Naive thymus-derived CD8-positive, alpha-beta T cell (primary cell): ENCODE measurements at places on chromosomes 7 and 10.

- H3K36me3 ChIP-seq: peaks cover 12% of the 10 kb centered on the region
- H3K27me3 ChIP-seq: no peaks in the 10 kb centered on the region
Observed at GRCh38 chr10:30990351-30990750, 41.3 kb downstream of the ZNF438 start.

- no peak overlapping the region for H3K27ac ChIP-seq
- no peak for DNase-seq
- no peaks in the 10 kb centered on the region for H3K4me1 ChIP-seq
- H3K27me3 ChIP-seq: peaks cover under 1% of the 10 kb centered on the region
- no peak overlapping the region for H3K4me3 ChIP-seq
- H3K36me3 ChIP-seq: no peaks in the 10 kb centered on the region
Observed at GRCh38 chr10:109727436-109727835, 195.9 kb downstream of the XPNPEP1 start.

GRCh38 chr10:92574548-92575261, 812 bp upstream of the IDE start:
- H3K36me3 ChIP-seq: no peaks in the 10 kb centered on the region
- H3K4me1 ChIP-seq: peaks cover 34% of the 10 kb centered on the region

GRCh38 chr10:70660722-70661121, 11.6 kb upstream of the ADAMTS14 start:
- H3K27me3 ChIP-seq: peaks cover 3% of the 10 kb centered on the region
- no peak for DNase-seq
- no peak overlapping the region for H3K4me3 ChIP-seq
- H3K27ac ChIP-seq: no peak overlapping the region

DNA sequence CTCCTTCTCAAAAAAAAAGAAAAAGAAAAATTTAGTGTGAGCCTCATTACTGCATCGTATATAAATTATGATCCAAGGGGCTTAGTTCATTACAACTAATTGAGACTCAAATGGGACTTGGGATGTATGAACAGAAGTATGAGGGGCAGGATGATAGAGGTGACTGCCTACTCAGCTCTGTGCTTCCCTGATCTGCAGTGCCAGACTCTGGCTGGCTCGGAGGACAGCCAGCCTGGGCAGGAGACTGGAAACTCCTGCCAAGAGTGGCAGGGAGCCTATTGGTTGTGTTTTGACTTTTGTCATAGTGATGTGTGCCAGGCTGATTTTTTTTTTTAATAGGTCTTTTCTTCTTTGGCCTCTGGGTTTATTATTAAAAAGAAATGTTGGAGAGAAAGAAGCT, 73.8 kb upstream of the GTF2IRD1 start:
- no peaks in the 10 kb centered on the region for H3K4me1 ChIP-seq
- no peaks in the 10 kb centered on the region for H3K27me3 ChIP-seq
- DNase-seq: no peak
- no peaks in the 10 kb centered on the region for H3K36me3 ChIP-seq
- H3K27ac ChIP-seq: no peak overlapping the region

- H3K4me1 ChIP-seq: peaks cover 8% of the 10 kb centered on the region
- no peak overlapping the region for H3K4me3 ChIP-seq
- peaks cover 2% of the 10 kb centered on the region for H3K27me3 ChIP-seq
Observed at GRCh38 chr10:78934532-78934898, 134.3 kb upstream of the ZMIZ1 start.

DNA sequence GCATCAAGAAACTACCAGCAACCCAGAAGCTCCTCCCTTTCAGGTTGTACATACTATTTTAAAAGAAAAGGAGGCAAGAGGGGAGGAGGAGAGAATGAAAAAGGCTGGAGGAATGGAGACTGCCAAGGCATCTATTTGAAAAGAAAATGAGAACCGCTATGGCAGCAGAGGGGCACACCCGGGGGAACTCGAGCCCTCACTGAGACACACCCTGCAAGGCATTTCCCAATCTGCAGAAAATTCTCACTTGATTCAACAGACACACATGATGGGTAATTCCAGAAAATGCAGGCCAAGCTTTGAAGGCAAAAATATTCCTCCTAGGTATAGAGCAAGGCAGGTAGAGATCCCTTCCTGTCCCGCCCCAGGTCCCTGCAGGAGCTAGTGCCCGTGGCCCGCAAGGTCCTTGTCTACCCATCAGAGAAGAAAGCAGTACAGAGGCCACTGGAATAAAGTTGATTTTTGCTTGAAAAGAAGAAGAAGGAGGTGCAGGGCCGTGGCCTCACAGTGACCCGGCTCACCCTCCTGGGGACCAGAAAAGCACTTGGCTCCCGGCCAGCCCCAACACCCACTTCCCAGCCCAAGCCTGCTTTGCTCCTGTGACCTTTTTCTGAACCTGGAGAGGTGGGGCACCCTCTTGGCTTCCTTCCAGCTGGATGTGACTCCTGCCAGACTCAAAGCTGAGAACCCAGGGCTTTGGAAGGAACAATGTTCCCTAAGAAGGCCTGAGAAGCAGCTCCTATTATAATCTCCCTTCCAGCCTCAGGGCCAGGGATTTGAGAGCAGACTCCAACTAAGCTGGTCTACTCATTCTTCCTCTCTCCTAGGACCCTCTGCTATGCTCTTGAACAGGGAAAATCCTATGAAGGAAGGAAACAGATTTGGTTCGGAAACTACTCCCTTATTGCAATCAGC, 6.2 kb upstream of the PIK3CG start:
- H3K4me1 ChIP-seq: peaks cover 29% of the 10 kb centered on the region
- no peaks in the 10 kb centered on the region for H3K27me3 ChIP-seq
- no peak for DNase-seq
- H3K27ac ChIP-seq: peak overlapping the region; percentile 40

DNA sequence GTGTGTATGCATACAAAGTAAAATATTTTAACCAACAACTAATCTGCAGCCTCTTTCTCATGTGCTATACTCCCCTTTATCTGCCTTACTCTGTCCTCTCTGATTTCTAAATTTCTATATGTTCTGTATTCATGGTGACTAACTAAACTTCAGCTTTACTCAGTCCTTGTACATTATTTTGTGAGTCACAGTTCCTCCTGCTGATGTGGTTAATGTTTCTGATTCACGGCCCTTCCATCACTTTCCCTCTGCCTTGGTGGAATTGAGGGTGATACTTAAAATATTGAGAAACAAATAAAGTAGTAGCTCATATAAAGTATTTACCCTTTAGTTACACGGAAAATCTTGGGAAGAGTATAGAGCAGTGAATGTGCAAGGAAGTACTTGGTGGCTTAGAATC, 899.1 kb upstream of the ZWINT start:
- DNase-seq: no peak
- no peaks in the 10 kb centered on the region for H3K4me1 ChIP-seq
- no peaks in the 10 kb centered on the region for H3K36me3 ChIP-seq
- H3K4me3 ChIP-seq: no peak overlapping the region
- no peaks in the 10 kb centered on the region for H3K27me3 ChIP-seq
- H3K27ac ChIP-seq: no peak overlapping the region

DNA sequence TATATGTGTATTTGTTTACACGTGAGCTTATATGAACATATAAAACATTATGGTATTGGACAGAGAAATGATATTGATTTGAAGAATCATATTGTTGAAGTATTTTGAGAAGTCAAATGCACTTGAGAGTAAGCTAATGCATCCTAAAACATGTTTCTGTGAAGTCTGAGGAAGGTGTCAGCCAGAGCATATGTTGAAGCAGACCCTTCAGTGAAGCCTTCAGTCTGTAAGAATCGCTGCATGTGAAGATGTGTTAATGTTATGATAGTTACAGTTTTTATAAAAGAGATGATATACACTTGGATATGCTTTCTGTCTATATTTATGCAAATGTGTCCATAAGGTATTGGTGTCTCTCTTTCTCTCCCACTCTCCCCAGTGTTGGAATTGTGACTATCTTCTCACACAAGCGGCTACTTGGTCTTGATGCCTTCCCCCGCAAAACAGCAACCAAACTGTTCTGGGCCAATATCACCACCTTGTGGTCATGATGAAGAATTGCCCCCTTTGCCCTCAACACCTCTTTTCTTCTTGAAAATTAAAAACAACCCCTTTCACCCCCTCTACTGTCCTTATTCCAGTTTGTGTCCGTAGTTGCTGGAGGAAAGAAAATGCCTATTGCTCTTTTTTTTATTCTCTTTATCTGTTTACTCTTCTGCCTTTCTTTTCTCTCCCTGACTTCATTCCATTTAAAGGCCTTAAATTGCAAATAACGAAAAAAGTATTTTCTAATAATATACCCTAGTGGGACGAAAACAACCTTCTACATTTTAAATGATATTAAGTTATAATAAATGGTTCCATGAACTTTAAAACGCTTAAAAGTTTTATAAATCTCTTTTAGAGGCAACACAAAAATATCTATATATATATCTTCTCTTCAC, 64.9 kb downstream of the IKZF1 start:
- peak; percentile 78 for DNase-seq
- peak overlapping the region; percentile 66 for H3K4me3 ChIP-seq
- H3K36me3 ChIP-seq: peaks cover 89% of the 10 kb centered on the region
- peaks cover 99% of the 10 kb centered on the region for H3K4me1 ChIP-seq
- H3K27ac ChIP-seq: peak overlapping the region; percentile 37

DNA sequence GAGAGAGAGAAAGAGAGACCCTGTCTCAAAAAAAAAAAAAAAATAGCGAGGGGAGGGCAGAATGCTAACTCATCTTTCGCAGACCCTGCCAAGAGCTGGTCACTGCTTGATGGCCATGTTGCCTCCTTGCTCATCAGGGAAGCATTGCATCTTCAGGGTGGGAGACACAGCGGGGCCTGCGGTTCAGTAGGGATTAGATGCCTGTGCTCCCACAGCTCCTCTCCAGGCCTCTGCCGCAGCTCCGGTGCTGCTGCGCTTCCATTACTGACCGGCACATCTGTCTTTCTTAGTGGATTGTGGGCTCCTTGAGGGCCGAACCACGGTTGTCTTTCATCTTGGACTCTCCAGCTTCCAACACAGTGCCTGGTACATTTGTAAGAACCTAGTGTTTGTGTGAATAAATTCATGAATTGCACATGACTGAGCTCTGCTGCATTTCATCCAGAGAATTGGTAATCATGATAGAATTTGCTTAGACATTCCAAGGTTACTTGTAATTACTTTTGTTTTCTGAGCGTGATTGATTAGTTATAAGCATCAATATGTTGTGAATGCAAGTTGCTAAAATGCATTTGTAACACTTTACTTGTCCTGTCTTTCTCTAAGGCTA, 16.8 kb downstream of the HK1 start:
- no peaks in the 10 kb centered on the region for H3K27me3 ChIP-seq
- H3K27ac ChIP-seq: no peak overlapping the region
- H3K36me3 ChIP-seq: no peaks in the 10 kb centered on the region
- no peak overlapping the region for H3K4me3 ChIP-seq
- peaks cover 4% of the 10 kb centered on the region for H3K4me1 ChIP-seq

DNA sequence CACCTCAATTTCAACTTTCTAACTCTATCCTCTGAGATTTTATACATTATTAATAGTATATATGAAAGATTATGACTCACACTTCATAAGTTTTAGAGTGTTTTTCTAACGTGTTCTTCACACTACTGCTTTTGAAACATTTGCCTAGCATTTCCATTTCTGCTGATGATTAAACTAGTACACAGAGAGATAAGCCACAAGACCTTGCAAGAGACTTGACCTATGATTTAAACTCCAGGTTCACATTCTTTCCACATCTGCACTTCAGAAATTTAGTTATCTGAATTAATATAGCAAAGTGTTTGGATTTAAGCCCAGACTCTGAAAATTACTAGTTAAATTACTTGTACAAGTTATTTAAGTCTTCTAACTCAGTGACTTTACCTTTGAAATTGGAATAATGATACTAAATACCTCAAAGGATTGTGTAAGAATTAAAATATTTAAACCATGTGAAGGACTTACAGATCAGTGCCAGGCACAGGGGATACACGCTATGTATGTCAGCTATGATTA, 66.6 kb downstream of the PCLO start:
- no peak overlapping the region for H3K27ac ChIP-seq
- H3K36me3 ChIP-seq: no peaks in the 10 kb centered on the region
- no peak overlapping the region for H3K4me3 ChIP-seq
- no peak for DNase-seq
- no peaks in the 10 kb centered on the region for H3K4me1 ChIP-seq

- no peak overlapping the region for H3K4me3 ChIP-seq
- peaks cover 17% of the 10 kb centered on the region for H3K4me1 ChIP-seq
- H3K27ac ChIP-seq: peak overlapping the region; percentile 36
- peak; percentile 20 for DNase-seq
- no peaks in the 10 kb centered on the region for H3K27me3 ChIP-seq
Observed at GRCh38 chr7:131501422-131501821, 55.0 kb downstream of the PODXL start.

- peaks cover 45% of the 10 kb centered on the region for H3K27me3 ChIP-seq
- H3K36me3 ChIP-seq: no peaks in the 10 kb centered on the region
Observed at GRCh38 chr10:15720635-15721287, 1.0 kb upstream of the ITGA8 start.

- H3K4me1 ChIP-seq: no peaks in the 10 kb centered on the region
- H3K4me3 ChIP-seq: no peak overlapping the region
- no peak for DNase-seq
- no peaks in the 10 kb centered on the region for H3K36me3 ChIP-seq
- H3K27ac ChIP-seq: no peak overlapping the region
Observed at GRCh38 chr7:49639808-49640207, 133.6 kb upstream of the VWC2 start.

DNA sequence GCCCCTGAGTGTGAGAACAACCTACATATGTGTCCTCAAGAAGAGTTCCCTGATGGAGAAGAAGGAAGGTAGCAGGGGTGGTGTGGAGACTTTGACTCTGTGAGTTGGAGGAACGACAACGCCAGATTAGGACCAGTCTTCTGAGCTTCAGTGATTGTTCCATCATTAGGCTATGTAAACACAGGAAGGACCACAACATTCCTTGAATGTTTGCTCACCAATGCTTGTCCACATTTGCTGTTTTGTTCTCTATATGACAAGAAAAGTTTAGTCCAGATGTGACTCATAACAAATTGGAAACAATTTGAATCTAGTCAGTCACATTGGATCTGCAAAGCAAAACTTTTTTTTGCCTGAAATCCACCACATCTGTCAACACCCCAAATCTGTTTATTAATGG, 62.7 kb downstream of the ENTPD1 start:
- H3K36me3 ChIP-seq: no peaks in the 10 kb centered on the region
- DNase-seq: no peak
- H3K4me3 ChIP-seq: no peak overlapping the region
